ENCODE measurements at places on chromosomes 1 and 21. TPM values are rescaled to one million over a fixed set of nuclear protein-coding genes. Genes with fewer than 3 reads are reported as not detected.
A peak's percentile ranks its signal among the peaks of the same experiment; 100 is the strongest.

CYP4Z1 gene
- 0.47 TPM for total RNA-seq

- no peak overlapping the region for H3K27ac ChIP-seq
- no peaks in the 10 kb centered on the region for H3K36me3 ChIP-seq
- H3K4me3 ChIP-seq, result no peak overlapping the region
- no peak for DNase-seq
- no peaks in the 10 kb centered on the region for H3K27me3 ChIP-seq
Observed at GRCh38 chr1:107942814-107943213, 22.2 kb downstream of the VAV3 start.

- H3K27ac ChIP-seq, result no peak overlapping the region
- no peaks in the 10 kb centered on the region for H3K27me3 ChIP-seq
- H3K4me1 ChIP-seq, result no peaks in the 10 kb centered on the region
Observed at GRCh38 chr1:96492236-96492635, 229.3 kb upstream of the PTBP2 start.

SLC44A3 gene
- total RNA-seq, result 38.4 TPM

- no peak overlapping the region for H3K4me3 ChIP-seq
- H3K4me1 ChIP-seq, result no peaks in the 10 kb centered on the region
- no peaks in the 10 kb centered on the region for H3K36me3 ChIP-seq
- H3K27me3 ChIP-seq, result no peaks in the 10 kb centered on the region
- no peak for DNase-seq
- H3K27ac ChIP-seq, result no peak overlapping the region
Observed at GRCh38 chr1:186409091-186409490, 33.5 kb downstream of the ODR4 start.

DNA sequence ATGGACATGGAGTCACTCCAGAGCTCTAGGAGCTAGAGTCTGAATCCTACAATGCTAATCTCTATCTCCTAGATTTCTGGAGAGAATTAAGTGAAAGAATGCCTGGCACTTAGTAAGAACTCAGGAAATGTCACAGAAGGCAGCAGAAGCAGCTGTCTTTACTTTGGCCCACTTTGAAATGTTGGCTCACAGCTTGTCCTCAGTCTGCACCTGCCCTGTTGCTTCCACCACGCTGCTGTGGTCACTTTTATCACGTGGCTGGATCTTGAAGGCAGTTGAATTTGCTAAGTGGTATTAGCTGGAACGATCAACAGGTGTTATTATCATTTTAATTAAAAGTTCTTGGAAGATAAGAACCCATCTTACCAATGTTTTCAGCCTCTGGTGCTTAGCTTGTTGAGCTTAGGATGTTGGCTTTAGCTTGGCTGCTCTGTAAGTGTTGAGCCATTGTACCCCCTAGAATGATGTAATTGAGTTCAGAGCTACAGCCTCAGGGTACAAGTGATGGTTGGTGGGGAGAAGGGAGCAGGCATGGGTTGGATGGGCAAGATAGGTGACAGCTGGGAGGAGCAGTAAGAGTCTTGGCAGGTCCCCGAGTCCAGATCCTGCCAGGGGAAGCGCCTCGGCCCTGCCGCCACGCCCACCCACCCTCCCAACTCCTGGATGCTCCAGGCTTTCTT is 41.9 kb upstream of the EPS8L3 start:
- H3K36me3 ChIP-seq, result no peaks in the 10 kb centered on the region
- no peak overlapping the region for H3K27ac ChIP-seq
- H3K4me3 ChIP-seq, result no peak overlapping the region
- H3K27me3 ChIP-seq, result no peaks in the 10 kb centered on the region
- no peak for DNase-seq
- no peaks in the 10 kb centered on the region for H3K4me1 ChIP-seq

GRCh38 chr1:88549536-88549935 is 134.5 kb upstream of the PKN2 start:
- no peaks in the 10 kb centered on the region for H3K36me3 ChIP-seq
- no peak for DNase-seq
- no peaks in the 10 kb centered on the region for H3K27me3 ChIP-seq
- no peaks in the 10 kb centered on the region for H3K4me1 ChIP-seq
- no peak overlapping the region for H3K27ac ChIP-seq

GRCh38 chr1:177925006-177925405 is 44.9 kb downstream of the SEC16B start:
- no peak overlapping the region for H3K27ac ChIP-seq
- no peak for DNase-seq
- no peaks in the 10 kb centered on the region for H3K4me1 ChIP-seq
- no peak overlapping the region for H3K4me3 ChIP-seq

DNA sequence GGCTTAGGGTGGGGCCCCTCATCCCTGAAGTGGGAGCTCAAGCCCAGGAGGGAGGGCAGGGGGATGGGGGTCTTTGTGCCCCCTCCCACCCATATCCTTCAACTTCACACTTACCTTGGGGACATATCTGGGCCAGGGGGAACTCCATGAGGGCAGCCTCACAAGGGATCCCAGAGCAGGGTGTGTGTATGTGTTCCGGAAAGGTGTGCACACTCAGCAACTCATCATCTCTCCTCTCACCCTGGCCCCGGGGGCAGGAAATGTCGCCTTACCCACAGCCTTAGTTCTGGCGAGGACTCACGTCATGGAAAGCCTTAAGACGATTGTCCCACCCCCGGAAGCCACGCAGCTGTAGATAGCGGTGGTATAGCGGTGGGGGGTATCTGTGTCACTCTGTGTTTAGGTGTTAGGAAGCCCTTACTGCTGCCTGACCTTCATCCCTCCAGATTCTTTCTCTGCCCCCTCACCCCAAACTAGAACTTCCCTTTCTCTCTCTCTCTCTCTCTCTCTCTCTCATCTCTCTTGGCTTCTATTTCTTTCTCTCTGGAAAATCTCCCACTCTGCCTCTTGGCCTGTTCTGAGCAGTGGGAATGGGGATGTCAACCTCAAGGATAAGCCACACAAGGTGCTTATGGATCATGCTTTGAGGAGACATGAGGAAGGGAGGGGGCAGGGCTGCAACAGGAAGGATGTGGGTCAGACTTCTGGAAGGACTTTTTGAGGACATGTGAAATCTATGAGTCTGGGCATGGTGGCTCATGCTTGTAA is at the start of gene SH2D2A:
Gene SH2D2A, minus strand, starts transcription at position 288 of the 768 bp plus-strand sequence. Its CDS starts 140 bp downstream, at position 148.
- H3K27me3 ChIP-seq, result peaks cover 32% of the 10 kb centered on the region
- DNase-seq, result no peak
- H3K27ac ChIP-seq, result no peak within 1 kb of the TSS
- peaks cover 28% of the 10 kb centered on the region for H3K4me1 ChIP-seq
- H3K36me3 ChIP-seq, result no peaks in the 10 kb centered on the region
- H3K4me3 ChIP-seq, result no peak within 1 kb of the TSS

DNA sequence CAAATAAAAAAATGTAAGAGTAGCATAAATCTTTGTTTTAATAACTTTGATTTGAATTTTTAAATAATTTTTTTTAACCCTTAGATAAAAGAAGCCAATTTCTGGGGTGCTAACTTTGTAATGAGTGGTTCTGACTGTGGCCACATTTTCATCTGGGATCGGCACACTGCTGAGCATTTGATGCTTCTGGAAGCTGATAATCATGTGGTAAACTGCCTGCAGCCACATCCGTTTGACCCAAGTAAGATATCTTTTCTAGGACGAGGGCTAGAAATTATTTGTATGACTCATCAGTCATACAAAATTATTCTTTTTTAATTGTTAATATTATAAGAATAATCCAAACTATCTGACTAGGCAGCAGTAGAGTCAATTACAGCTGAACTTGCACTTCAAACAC is 71.2 kb downstream of the GPR161 start:
- no peaks in the 10 kb centered on the region for H3K36me3 ChIP-seq
- no peaks in the 10 kb centered on the region for H3K27me3 ChIP-seq
- DNase-seq, result no peak
- no peaks in the 10 kb centered on the region for H3K4me1 ChIP-seq

SYT6 gene
- total RNA-seq, result not detected

- no peak for DNase-seq
- peaks cover 88% of the 10 kb centered on the region for H3K4me1 ChIP-seq
- no peaks in the 10 kb centered on the region for H3K27me3 ChIP-seq
- peak overlapping the region; percentile 97 for H3K27ac ChIP-seq
- H3K36me3 ChIP-seq, result no peaks in the 10 kb centered on the region
Observed at GRCh38 chr1:44805311-44806024, 1.7 kb downstream of the DYNLT4 start.

AGT gene
- total RNA-seq, result 2.8 TPM

DNA sequence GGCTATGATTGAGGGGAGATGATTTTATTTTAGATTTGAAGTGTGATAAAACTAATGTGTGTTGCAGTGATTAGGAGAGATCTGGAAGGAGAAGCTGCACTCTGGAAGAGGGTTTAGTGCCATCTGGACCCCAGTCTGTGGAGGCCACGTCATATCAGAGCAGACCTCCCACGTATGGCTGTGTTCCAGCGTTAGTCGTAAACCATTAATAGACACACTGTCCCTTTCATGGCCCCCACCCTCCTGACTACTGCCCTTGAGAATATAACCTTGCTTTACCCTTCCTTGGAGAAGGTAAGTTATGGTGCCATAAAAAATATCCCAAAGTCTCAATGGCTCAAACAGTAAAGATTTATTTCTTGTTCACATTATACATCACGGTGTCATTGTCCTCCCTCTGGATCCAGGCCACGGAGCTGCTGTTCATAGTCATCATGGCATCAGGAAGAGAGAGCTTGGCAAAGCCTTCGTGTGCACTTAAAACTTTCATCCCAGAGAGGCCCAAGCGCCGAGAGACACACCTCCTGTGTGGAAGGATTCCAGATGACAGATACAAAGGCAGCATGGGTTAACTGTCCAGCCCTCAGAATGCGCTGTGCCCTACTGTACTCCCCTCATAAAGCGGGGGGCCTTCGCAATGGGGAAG is 33.2 kb downstream of the RHOU start:
- no peak for DNase-seq
- H3K27ac ChIP-seq, result no peak overlapping the region
- H3K4me3 ChIP-seq, result no peak overlapping the region
- H3K4me1 ChIP-seq, result no peaks in the 10 kb centered on the region

NBPF3 gene
- 11.6 TPM for total RNA-seq

GRCh38 chr1:112956544-112957132 is 642 bp upstream of the SLC16A1 start:
- H3K4me3 ChIP-seq, result peak overlapping the region; percentile 69
- H3K27ac ChIP-seq, result peak overlapping the region; percentile 86
- no peaks in the 10 kb centered on the region for H3K36me3 ChIP-seq
- peaks cover 23% of the 10 kb centered on the region for H3K4me1 ChIP-seq

GRCh38 chr1:224761245-224761644 is 145.1 kb downstream of the CNIH3 start:
- no peaks in the 10 kb centered on the region for H3K4me1 ChIP-seq
- no peak overlapping the region for H3K27ac ChIP-seq
- no peak overlapping the region for H3K4me3 ChIP-seq
- no peaks in the 10 kb centered on the region for H3K27me3 ChIP-seq
- no peak for DNase-seq

GRCh38 chr21:14964621-14965020 is 100.2 kb downstream of the NRIP1 start:
- H3K4me3 ChIP-seq, result no peak overlapping the region
- H3K27ac ChIP-seq, result no peak overlapping the region
- no peaks in the 10 kb centered on the region for H3K4me1 ChIP-seq
- DNase-seq, result no peak

GRCh38 chr1:9628541-9629444 is 22.7 kb upstream of the PIK3CD start:
- peaks cover 30% of the 10 kb centered on the region for H3K27me3 ChIP-seq
- peak overlapping the region; percentile 31 for H3K4me3 ChIP-seq
- H3K27ac ChIP-seq, result no peak overlapping the region
- H3K36me3 ChIP-seq, result no peaks in the 10 kb centered on the region
- no peak for DNase-seq

DNA sequence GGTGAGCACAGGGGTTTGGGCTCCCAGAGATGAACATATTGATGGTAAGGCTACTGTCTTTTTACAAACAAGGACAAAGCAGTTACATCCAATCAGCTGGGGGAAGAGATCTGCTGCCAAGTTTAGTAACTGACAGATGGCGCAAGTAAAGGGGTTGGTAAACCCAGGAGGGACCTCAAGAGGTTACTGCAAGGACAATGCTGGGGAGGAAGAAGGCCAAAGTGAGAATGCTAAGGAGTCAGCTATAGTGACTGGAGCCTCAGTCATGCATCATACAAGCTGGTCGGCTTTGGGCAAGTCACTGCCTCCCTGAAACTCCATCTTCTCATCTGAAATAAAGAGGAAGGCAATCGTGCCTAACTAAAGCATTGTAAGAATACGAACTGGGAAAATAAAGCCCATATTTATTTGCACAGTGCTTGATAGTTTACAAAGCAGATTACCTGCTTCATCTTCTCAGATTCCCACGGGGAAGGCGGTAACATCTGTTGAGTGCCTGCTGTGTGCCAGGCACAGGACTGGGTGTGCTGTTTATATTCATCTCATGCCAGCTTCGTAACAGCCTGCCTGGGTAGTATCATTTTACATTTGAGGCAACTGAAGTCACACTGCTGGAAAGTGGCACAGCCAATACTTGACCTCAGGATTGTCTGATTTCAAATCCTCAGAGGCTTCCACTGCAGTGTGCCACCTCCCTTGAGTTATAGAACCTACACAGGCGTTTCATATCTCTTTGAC is 114.8 kb downstream of the BEND5 start:
- no peak for DNase-seq
- no peaks in the 10 kb centered on the region for H3K4me1 ChIP-seq
- H3K27me3 ChIP-seq, result no peaks in the 10 kb centered on the region
- H3K27ac ChIP-seq, result no peak overlapping the region
- no peak overlapping the region for H3K4me3 ChIP-seq
- no peaks in the 10 kb centered on the region for H3K36me3 ChIP-seq

DNA sequence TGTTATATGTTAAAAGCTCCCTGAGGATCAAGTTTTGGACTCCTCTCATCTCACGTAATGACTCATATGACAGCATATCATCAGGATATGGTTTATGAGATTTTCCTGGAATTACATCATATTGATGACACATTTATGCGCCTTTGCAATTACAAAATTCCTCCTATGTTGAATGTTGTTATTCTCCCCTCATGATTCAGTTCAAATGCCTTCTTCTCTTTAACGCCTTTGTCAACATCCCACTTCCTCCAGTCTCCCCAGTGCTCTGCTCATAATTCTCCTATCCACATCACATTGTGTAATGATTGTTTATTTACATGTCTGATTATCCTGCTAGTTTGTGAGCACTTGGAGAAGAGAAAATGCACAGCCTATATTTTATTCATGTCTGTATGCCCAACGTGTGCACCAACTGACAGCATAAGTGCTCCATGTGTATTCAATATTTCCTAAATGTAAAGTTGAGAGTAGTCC is 80.9 kb upstream of the BACH1 start:
- peak; percentile 68 for DNase-seq
- no peaks in the 10 kb centered on the region for H3K4me1 ChIP-seq
- H3K36me3 ChIP-seq, result no peaks in the 10 kb centered on the region
- no peak overlapping the region for H3K27ac ChIP-seq

Measured in left lung (tissue), 14 donors.